ENCODE measurements at places on chromosomes 2 and 18.

DNA sequence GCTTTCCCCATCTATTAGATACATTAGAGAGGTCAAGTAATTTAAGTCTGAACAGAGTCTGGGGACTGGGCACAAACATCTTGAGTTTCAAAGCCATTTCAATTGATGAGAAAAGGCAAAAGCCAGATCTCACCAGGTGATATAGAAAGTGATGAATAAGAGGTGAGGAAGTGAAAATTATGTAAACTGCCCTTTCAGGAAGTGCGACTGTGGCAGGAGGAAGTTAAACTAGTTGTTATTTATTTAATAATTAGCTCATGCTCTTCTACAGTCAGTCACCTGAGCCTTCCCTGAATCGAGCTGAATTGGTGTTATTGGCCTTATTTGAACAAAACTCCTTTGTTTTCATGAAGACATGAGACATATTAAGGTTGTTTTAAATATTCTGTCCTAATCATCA is 115.1 kb downstream of the CDH20 start:
- no peak for DNase-seq

DNA sequence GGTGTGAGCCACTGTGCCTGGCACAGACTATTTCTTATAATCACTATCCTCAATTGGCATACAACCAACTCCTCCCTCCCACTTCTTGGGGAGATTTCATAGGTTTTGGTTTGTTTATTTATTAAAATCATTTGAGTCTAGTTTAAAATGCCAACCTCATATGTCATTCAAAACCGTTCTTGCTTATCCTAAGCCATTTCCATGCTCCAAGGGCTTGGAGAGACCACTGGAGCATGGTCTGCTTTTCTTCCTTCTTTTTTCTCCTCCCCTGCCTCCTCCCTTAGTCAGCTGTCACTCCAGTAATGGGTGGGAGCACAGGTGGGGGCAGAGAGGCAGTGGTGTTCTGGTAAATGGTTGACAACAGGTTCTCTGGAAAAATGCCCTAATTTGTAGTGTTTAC is 20.4 kb upstream of the KCNS3 start:
- DNase-seq = no peak

DNA sequence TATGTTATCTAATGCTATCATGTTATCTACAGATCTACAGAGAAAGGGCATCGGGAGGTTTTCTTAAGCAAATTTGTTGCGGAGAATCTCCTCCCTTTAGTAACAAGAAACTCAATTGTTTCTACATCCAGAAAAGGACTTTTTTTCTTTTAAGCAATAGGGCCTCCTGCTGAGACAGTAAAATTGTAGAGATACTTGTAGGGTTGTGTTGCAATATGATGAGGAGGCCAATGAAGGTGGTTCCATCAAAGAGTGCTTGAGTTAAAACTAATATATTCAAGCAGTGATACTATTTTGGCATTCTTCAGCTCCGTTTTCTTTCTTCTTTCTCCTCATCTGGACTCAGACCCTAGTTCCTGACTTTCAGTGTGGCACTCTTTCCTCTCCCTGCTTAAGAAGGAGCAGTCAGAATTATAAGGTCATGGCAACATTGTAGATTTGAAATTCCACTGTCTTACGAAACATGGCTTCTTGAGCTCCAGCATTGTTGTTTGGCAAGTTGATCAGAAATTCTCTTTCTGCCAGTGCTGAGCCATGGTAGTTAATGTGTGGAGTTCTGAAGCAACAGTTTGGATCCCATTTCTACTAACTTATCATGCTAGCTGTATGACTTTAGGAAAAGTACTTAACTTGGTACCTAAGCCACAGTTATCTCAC is 202.0 kb upstream of the SLC14A2 start:
- no peak for DNase-seq

GRCh38 chr2:407630-408029 is 119.7 kb upstream of the ALKAL2 start:
- DNase-seq = no peak

GRCh38 chr2:167987026-167987425 is 260.4 kb downstream of the STK39 start:
- no peak for DNase-seq

DNA sequence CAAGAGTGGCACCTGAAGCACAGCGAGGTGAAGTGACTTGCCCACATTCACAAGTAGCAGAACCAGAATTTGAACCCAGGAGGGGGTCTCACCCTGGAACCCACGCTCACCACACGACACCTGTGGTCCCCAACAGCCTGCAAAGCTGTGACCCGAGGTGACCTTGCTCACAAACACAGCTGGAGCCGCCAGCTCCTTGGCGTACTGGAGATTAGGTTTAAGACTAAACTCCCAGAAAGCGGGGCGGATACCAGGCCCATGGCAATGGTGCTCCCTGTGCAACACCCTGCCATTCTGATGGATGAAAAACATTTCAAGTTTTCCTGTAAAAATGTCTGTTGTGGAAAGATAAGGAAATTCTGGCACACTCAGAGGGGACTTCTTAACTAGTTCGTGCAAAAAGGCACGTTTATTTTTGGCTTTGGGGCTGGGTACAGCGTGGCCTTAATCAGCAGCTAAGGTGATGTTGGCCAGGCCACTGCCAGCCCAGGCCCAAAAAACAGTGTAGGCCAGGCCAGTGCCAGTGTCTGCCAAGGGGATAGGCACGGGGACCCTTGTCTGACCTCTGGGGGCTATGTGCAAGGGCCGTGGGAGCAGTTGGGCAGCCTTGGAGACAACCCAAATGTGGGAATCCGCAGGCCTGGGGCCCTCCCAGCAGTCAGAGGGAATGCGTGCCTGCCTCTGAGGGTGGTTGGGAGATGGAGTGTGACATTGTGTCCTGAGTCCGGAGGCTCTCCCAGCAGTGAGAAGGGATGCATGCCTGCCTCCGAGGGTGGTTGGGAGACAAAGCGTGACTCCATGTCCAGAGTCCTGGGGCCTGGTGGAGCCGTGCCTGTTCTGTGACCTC is 185.0 kb upstream of the HS6ST1 start:
- DNase-seq = no peak

GRCh38 chr2:197322724-197323720 is 12.4 kb upstream of the ANKRD44 start:
- DNase-seq = no peak

GRCh38 chr2:230319211-230319862 is 7.7 kb upstream of the SP140L start:
- DNase-seq = peak; percentile 39

- no peak for DNase-seq
Observed at GRCh38 chr2:188085421-188085820, 206.3 kb upstream of the GULP1 start.

GRCh38 chr18:5518899-5519371 is 24.9 kb downstream of the EPB41L3 start:
- DNase-seq = no peak

GRCh38 chr2:45808294-45808800 is 156.9 kb downstream of the PRKCE start:
- DNase-seq = no peak

DNA sequence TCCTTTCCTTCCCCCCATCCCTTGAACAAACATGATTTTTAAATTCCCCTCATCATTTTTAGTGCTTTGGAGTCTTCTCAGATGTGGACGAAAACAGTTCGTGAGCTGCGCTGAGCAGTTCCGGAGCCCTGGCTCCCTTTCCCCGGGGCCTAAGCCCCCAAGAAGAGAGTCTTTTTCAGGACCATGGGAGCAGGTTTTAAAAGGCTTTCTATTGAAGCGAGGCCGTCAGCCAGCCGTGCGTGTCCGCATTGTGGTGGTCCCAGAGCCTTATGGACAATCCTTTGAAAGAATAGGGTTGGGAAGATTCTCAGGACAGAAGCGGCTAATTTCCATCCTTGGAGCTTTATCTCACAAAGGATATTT is 290.7 kb downstream of the SOX11 start:
- DNase-seq = no peak

DNA sequence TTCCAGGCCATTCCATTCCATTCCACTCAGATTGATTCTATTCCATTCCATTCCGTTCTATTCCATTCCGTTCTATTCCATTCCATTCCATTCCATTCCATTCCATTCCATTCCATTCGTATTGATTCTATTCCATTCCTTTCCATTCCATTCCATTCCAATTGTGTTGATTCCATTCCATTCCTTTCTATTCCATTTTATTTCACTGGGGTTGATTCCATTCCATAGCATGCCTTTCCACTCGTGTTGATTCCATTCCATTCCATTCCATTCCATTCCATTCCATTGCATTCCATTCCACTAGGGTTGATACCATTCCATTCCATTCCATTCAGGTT is 1142.3 kb downstream of the RPIA start:
- DNase-seq = no peak

DNA sequence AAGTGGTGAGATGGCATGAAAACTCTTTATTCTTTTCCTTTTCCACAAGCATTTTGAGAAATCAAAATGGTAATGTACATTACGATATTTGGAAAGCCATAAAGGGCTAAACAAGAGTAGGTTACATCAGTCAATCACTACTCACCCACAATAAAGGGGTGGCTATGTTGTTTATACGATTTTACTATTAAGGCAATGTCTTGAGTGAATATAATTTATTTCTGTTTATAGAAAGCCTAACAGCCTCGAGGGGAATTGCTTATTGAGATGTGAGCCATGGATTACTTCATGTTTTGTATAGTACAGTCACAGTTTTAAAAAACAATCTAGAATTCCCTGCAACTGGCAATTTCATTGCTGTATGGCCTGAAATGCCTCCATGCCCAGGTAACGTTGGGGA is 237.5 kb upstream of the RBBP8 start:
- no peak for DNase-seq

DNA sequence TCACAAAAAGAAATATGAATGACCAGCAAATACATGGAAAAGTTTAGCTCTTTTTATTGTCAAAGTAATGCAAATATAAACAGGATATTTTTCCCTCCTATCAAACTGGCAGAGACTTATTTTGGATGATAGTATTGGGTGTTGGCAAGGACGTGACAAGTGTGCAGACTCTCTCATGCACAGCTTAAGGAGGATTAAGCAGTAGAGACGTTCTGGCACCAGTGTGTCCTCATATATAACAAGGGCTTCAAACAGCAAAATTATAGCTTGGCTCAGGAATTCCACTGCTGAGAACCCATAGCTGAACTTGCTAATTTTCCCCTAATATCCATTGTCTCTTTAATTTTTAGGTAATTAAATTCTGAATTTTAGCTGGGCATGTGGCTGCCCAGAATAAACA is 114.4 kb downstream of the FAM124B start:
- DNase-seq = no peak

DNA sequence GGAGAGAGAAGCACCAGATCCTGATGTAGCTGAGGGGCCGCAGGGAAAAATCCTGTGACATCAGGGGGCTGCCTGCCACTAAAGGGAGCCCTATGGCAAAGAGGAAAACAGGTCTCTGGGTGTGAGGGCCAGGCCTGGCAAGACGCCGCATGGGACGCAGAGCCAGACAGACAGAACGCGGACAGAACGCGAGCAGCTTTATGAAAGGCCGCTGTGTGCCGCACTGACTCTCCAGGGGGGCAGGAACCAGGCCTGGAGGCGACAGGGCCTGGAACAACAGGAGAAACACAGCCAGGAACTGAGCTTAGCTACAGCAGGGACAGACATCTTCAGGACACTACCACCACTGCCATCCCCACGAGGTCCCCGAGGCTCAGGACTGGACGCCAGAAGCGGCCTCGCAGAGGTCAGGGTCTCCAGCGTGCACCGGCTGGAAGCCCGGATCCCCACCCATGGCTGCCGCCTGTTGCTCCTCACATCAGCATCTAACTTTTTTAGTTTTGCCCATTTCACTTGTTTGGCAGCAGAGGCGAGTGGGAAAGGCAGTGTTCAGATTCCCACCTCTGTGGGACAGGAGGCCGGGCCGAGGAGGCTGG is 131.6 kb downstream of the VAPA start:
- no peak for DNase-seq

- DNase-seq = no peak
Observed at GRCh38 chr2:145688156-145688555, 1168.2 kb upstream of the ZEB2 start.

DNA sequence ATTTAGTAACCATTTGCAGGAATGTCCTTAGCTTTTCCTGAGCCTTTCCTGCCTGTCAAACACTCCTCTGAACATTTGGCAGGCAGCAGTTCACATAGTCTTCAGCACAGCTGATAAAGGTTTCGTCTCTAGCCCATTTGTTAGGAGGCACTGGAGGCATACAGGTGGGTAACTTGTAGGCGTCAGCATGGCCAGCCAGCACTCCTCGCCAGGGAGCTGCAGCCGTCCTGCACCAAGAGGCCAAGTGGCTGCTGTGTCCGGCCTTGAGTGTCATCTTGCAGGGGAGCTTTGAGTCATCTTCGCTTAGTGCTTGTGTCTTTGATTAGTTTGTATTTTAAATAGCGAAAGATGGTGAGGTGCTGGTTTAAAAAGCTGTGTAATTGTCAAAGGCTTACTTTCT is 120.3 kb upstream of the NFATC1 start:
- DNase-seq = no peak

DNA sequence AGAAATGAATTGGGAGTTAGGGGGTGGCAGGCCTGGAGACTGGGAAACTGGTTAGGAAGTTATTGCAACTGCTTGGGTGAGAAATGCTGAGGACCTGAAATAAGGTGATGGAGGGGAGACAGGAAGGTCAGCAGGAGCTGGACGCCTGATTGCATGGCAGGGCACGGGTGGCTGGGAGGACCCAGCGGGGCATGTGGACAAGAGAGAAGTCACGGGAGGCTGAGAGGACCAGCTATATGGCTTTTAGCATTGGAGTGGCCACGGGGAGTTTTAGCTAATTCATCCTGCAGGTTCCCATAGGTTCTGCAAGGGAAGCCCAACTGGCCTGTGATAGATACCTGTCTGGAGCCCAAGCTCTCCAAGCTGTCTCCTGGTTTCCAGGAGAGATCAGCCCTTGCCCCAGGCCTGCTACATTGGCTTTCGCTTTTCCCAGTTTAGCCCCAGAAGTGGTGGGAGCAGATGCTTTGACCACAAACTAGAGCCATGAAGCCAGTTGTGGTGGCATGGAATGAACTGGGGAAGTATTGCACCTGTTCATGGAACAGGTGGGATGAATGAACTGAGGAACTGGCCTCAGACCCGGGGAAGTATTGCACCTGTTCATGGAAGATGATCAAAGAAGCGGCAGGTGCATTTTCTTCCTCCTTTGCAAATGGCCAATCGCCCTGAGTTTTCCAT is 93.6 kb upstream of the TAF1B start:
- no peak for DNase-seq

DNA sequence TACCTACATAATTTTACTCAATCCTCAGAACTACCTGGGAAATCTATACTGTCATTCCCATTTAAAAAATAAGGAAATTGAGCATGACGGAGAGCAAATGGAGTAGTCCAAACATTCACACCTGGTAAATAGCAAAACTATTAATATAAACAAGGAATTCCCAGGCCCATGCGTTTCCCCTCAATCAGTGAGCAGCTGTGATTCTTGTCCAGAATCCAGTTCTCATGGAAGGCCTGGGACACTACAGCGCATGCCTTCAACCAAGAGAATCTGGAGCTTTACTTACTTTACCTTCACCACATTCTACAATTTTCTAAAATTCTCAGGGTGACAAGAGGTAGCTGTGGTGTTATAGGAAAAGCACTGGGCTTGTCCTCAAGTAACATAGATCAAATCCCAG is 259.0 kb downstream of the LRATD1 start:
- DNase-seq = no peak

DNA sequence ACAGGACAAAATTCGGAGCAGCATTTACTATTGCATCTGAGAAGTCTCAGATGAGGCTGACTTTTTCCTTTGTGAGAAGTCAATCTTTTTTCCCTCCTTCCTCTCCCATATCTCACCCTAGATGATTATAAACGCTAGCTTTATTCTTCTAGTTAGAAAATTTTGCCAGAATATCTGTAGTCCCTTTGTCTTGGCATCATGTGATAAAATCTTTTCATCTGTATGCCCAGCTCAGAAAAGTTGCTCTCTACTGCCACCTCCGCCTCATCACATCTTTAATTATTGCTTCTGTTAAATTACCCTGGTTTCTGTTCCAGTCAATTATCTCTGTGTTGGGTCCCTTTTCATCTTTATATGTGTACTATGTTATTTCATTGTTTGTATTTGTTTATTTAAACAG is 210.8 kb upstream of the SLC35G4 start:
- no peak for DNase-seq

Data from stimulated activated CD4-positive, alpha-beta T cell treated with anti-CD3 and anti-CD28 coated beads, Interleukin-1b, Interleukin-23, amount 100 ng/mL, for 1 hour (primary cell).